ENCODE measurements at places on chromosomes 4 and X.

- no peak for DNase-seq
These were observed 44.2 kb upstream of the PCDH18 start for GRCh38 chr4:137576446-137576845.

- DNase-seq = no peak
These were observed 69.4 kb downstream of the HMGB2 start for GRCh38 chr4:173264684-173265185.

- DNase-seq = no peak
These were observed 89.3 kb downstream of the DDIT4L start for GRCh38 chr4:100100985-100101384.

- no peak for DNase-seq
These were observed 27.4 kb downstream of the NOCT start for GRCh38 chr4:139042981-139043460.

DNA sequence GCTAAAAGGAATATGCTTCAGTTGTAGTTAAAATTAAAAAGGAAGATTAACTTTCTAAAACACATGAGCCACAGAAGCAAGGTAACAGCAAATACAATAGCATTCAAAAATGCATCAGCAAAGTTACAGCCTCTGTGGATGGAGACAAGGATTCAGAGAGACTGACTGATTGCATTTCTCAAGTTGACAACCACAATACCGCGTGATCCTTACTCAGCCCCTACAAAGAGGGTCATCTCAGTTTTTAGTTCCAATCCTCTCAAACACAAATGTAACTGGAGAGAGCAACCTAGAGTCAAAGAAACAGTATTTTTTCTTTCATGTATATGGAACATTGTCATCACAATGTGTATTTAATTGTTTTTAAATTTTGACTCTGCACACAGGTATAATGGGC is 14.2 kb upstream of the C1QTNF7 start:
- DNase-seq = no peak

- DNase-seq = peak; percentile 11
These were observed 24.3 kb downstream of the LINC00632 start for GRCh38 chrX:140733766-140734342.

DNA sequence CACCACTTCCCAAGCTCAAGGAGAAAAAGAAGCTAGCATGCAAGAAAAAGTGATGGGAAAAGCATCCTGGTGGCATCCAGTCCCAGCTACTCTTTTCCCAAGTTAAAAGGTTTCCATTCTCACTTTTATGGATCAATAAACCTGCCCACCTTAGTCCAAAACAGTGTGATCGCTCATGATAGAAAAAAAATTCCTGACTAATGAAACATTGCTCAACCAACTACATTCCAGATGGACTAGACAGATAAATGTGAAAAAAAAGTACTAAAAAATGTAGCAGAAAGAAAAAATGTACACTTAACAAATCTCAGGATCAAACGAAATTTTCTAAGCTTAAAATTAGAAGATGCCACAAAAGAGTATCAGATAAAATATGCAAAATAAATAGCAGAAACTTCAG is 312.2 kb downstream of the TMA16 start:
- no peak for DNase-seq

All from WTC11 (cell line).